ENCODE measurements at places on chromosomes 11 and 22. TPM values are rescaled to one million over a fixed set of nuclear protein-coding genes. Genes with fewer than 3 reads are reported as not detected.

DNA sequence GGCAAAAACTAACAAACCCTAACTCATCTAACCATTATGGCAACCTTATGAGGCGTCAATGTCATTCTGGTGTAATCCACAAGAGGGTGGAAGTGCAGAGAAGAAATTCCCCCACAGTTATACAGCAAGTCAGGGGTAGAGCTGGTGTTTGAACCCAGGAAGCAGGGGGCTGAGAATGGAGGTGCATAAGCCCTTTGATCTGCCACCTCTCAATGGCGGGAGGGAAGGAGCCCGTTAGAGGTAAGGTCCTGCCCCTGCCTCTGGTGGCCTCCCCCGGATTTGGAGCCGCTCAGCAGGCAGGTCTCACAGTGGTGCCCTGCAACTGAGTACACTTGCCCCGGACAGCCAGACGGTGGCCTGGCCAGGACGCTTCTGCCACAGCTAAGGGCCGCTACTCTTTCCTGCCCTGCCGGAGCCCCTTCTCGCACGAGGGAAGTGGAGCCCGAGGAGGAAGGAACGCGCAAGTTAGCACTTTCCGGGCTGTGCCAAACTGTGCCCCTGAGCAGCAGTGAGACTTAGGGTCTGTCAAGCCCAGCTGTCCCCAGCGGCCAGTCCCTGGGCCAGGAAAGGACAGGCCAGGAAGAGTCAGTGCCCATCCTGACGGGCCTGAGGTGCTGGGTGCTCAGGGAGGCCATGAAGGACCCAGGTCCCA lies 1.1 kb downstream of the FXYD2 start:
- DNase-seq, result no peak

GRCh38 chr11:47257517-47258316 lies at the start of gene NR1H3:
TSS of gene NR1H3 (plus strand) at chr11:47257996. CDS start at chr11:47259217, 1,221 bp downstream.
- peak; percentile 46 for DNase-seq

- DNase-seq, result no peak
Observed at GRCh38 chr22:41687901-41688364, 734 bp downstream of the SNU13 start.

- peak; percentile 46 for DNase-seq
Observed at GRCh38 chr11:33930317-33931021, 38.6 kb upstream of the LMO2 start.

Gene TEX12
- polyA plus RNA-seq, result not detected
